HEK293T (cell line): ENCODE measurements at places on chromosomes 4 and X.

- no peak for DNase-seq
These were observed 93.1 kb upstream of the ESX1 start for GRCh38 chrX:104347860-104348259.

- DNase-seq, result no peak
These were observed 9.6 kb downstream of the AMER1 start for GRCh38 chrX:64195862-64196261.

GRCh38 chr4:52199574-52200338, 148.7 kb downstream of the SPATA18 start:
- DNase-seq, result no peak

- no peak for DNase-seq
These were observed 90.8 kb downstream of the SHISA3 start for GRCh38 chr4:42488114-42488513.

DNA sequence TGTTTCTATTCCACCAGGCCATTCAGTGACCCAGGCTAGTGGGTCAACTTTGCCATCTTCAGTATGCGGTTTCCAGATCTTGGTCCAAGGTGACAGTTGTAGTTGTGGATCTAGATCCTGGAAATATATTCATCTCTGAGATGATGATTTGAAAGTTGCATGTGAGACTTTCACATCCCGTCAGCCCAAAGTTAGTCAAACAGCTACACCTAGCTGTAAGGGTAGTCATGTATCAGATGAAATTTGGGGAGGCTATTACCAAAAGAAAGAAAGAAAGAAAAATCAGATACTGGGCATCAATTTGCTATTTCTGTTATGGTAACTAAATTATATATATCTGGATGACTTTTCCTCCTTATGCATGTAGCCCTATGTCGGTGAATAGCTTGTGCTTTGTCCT, 259.4 kb upstream of the ARX start:
- no peak for DNase-seq

DNA sequence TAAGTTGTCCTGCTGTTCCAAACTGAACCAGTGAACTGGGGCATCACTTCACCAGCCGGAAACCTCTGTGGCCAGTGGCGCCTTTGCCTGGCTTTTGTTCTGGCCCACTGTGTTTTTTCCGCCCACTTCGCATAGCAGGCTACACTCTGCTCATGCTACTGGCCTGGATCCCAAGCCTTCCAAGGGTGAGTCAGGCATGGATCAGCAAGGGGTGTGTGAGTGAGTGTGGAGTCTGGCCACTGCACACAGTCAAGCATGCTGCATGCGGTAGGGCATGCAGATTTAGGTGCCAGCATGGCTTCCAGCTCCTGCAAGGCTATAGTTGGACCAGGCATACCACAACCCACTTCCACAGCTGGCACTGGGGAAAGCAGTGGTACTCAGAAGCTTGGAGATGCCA, 1967.9 kb downstream of the C4orf33 start:
- no peak for DNase-seq

GRCh38 chr4:139153411-139154133, 23.4 kb downstream of the ELF2 start:
- DNase-seq, result no peak

- DNase-seq, result no peak
These were observed 23.9 kb downstream of the DCUN1D4 start for GRCh38 chr4:51866835-51867234.

DNA sequence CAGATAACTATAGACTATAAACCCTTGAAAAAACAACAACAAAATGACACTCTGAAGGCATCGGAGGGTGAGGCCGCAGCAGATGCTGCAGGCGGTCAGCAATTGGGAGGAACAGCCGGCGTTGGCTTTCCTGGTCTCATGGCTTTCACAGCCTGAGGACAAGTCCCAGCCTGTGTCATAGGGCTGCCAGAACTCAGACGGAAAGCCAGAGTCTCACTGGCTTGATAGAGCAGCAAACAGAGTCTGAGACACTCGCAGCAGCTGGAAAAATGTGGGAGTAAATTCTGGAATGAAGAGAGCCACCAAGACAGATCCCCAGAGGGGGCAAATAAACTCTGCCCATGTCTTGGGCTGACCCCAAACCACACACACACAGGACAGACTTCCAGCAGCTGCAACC, 86.3 kb downstream of the PPP2R2C start:
- DNase-seq, result no peak

GRCh38 chr4:133865612-133866327, 335.8 kb downstream of the PABPC4L start:
- peak; percentile 7 for DNase-seq

DNA sequence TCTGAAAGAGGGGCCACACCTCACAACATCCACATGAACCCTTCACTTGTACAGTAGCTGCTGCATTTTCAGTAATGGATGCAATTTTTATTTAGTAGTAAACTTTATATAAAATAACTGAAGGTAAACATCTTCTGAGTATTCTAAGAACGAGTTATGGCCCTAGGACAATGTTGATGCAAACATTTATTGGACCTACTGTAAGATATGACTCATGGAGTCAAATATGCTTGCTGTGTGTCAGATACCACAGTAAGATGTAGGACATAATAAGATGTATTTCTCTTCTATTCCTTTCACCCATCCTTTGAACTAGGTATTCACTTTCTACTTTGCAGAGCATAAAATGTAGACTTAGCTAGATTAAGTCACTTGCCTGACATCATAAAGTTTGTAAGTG, 87.6 kb downstream of the TEX13C start:
- no peak for DNase-seq

DNA sequence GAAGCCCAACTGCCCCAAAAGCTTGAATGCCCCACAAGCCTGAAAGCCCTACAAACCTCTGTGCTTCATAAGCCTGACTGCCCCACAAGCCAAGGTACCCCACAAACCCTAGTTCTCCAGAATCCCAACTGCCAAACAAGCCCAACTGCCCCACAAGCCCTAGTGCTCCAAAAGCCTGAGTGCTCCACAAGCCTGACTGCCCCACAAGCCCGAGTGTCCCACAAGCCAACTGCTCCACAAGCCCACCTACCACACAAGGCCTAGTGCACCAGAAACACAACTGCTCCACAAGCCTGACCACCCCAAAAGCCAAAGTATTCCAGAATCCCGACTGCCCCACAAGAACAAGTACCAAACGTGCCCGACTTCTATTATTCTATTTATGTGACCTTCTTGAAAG, 13.6 kb upstream of the HSFX3 start:
- no peak for DNase-seq

GRCh38 chrX:8627796-8628195, 104.1 kb downstream of the ANOS1 start:
- no peak for DNase-seq

- no peak for DNase-seq
These were observed 279.8 kb upstream of the BOD1L1 start for GRCh38 chr4:13907255-13907751.

DNA sequence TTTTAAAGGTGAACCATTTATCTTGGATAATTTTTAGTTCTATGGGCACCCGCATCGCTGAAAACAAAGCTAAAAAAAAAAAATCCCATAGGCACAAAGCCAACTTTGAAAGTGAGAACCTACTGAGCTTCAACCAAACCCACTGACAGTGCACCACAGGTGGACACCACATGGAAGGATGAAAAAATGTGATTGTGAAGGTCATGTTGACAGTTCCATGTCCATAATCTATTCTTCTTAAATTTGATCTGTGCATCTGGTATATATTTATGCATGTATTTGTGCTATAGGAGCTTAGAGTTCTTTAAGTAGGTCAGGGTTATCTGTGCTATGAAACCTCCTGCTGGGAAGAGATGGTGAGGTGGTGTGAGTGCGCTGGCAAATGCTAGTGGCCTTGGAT, 374.3 kb downstream of the SPRY1 start:
- no peak for DNase-seq

- peak; percentile 8 for DNase-seq
These were observed 102.6 kb downstream of the IL1RAPL2 start for GRCh38 chrX:104668550-104668949.

GRCh38 chr4:37936889-37937498, 23.2 kb upstream of the PTTG2 start:
- DNase-seq, result no peak

- DNase-seq, result no peak
These were observed 19.4 kb downstream of the GPM6B start for GRCh38 chrX:13797512-13797911.

DNA sequence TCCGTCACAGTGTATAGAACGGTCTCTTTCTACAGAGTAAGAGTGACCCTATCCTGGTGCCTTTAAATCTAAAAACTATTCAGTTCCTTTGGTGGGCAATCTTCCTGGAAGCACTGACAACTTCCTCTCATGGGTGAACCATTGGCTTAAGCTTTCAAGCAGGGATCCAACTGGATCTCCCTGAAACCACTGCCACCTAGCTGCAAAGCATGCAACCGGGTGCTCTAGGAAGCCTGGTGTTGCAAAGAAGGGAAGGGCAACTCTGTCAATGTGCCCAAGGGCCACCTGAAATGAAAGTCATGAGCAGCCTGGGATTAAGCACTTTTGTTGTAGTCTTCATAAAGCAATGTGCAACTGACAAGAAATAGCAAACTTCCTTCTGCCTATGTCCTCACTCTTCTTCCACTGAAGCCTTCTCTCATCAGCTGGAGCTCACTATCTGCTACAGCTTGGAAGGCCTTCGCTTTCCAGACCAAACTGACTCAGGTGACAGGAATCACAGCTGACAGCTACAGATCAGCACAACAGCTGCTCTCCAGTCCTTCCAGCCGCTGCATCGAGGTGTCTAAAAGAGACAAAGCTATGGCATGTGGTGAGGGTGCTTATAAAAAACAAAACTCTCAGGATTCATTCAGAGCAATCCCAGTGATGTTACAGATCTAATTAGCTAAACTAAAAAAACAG, 46.1 kb downstream of the SETD7 start:
- no peak for DNase-seq

DNA sequence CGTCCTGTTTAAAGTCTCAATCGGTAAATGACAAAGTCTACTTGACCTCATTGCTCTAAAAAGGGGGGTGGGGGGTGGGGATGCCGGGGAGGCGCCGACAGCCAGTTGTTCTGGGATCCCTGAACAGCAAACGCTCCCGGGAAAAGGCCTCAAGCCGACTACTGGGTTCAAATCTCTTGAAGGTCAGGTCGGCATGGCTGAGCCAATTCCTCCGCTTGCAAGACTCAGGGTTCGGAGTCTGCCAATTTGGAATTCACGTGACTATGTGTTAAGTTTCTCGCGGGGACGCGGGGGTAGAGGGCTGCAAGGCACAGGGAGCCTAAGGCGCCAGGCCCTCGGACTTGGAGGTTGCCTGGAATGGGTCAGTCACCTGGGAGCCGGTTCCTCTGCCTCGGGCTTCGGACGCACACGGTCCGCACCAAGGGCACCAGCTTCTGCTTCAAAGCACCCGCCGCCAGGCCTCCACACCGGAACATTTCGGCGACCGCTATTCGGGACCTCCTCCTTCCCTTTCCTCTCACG, 399 bp downstream of the AIFM1 start:
- no peak for DNase-seq

GRCh38 chr4:24003926-24004325, 114.1 kb upstream of the PPARGC1A start:
- DNase-seq, result no peak

DNA sequence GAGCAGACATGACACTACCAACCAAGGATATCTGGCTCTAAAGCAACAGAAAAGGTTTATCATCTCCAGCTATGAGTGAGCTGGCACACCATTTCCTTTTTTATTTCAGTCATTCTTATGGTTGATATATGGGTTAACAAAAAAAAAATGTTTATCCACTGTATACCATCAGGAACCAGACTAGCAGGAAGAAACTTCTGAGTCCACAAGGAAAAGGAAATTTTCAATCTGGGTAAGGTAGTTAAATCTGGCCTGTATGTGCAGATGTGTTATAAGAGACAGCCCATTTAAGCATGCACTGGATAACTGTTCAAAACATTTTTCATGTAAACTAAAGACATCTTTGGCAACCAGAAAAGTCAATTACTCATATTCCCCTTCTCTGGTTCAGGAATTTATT, 35.0 kb downstream of the AMMECR1 start:
- DNase-seq, result no peak

DNA sequence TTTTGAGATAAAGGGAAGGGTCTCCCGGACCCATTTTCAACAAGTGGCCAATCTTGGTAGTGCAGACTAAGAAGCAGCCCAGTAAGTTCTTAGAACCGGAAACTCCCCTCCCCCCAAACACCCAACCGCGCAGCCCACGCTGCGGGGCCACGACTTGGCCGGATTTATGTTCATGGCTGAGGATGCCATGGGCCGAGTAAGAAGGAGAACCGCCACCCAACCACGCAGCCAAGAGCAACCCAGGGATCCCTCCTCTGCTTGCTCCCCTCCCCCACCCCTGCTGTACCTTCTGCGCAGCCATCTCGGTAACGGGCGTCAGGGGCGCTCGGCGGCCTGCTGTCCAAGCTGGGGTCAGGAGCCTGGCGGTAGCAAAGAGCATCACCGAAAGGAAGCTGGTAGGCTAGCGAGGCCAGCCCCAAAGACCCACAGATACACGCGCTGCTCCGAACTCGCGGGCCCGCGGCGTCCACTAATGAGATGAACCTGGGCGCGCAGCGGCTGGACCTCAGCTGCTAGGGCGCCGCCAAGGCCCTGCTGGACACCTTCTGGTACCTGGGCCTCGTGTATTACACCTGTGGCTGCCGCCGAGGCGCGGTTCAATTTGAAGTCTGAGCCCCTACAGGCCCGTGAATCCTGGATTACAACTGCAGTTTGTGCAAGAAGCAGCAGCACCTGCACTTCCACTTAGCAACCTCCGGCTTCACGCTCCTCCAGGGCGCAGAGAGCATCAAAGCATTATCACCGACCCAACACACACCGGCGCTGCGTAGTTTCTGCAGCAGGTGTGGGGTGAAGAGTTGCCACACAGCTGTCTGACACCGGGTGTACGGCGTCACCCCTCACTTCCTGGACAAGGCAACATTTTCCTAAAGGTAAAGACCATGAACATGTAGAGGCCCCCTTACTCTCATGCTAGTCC, 63.4 kb downstream of the NUDT10 start:
- peak; percentile 48 for DNase-seq

DNA sequence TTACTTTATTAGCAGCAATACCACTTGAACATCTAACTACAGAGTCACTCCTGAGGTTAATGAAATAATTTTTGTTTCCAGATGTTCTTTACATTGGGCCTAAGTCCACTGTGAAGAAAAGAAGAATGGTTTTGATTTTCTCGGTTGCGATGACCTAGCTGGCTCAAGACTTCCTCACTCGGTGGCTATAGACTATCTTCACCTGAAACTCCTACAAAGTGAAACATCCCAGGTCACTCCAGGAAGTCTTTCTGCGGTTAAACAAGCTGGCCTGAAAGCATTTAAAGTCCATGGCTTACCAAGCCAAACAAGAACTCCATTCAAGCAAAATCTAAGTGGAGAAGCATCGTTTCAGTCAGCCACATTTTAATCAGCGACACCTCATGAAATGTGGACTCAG, 13.7 kb upstream of the SORBS2 start:
- DNase-seq, result no peak

DNA sequence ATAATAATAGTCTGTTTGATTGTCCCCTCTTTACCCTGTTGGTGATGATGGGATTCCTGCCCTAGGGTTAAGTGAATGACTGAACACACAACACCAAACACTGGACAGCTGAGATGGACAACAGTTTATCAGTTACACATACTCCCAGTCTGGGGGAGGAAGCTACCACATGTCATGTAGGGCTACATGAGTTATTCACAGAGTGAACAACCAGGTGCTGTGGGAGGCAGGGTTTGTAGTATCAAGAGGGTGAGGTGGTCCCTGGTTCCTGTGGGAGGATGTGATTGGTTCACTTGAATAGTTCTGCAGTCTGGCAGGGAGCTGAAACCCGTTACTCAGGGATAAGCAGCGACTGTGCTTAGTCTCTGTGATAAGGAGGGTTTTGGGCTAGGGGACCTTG, 88.8 kb upstream of the AP1S2 start:
- DNase-seq, result no peak
